NCI-H187 treated with DMSO at 0.1 percent for 48 hours (cell line): ENCODE measurements at places on chromosomes 2 and 18.
A peak's percentile ranks its signal among the peaks of the same experiment; 100 is the strongest.

DNA sequence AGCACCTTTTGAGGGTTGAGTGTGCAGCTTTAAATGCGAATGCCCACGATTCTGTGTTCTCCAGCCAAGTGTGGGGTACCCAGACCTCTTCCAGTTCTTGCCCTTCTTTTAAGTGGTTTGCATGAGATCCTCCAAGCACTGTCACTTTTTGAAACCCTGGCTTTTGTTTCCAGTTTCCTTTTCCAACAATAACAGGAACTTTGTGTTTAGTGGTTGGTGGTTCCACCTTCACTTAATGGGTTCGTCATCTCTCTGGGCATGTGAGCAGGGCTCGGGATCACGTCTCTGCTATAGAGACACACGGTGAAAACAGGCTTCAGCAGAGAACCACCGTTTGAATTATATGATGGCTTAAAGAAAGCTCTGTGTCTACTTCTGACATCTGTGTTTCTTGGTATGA is 197.6 kb downstream of the LDLRAD4 start:
- DNase-seq = no peak

DNA sequence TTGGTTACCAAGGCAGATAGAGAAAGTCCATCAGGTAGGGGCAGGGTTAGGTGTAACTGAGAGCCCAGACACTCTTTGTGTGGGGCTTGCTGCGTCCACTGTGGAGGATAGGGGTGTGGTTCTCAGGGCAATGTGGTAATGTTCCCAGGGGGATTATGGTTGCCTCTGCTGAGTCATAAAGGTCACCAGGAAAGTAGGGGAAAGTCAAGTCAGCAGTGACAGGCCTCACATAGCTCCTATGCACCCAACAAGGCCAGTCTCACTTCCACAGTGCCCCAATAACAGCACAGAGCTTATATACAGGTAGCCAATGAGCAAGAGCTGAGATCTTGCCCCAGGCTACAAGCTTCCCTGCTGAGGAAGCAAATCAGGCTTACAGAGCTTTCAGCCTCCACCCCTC is 1438.0 kb upstream of the ZEB2 start:
- DNase-seq = no peak

GRCh38 chr18:57095884-57096283 is 51.0 kb upstream of the BOD1L2 start:
- DNase-seq = peak; percentile 2

GRCh38 chr2:240201866-240202265 is 61.4 kb upstream of the OTOS start:
- no peak for DNase-seq

DNA sequence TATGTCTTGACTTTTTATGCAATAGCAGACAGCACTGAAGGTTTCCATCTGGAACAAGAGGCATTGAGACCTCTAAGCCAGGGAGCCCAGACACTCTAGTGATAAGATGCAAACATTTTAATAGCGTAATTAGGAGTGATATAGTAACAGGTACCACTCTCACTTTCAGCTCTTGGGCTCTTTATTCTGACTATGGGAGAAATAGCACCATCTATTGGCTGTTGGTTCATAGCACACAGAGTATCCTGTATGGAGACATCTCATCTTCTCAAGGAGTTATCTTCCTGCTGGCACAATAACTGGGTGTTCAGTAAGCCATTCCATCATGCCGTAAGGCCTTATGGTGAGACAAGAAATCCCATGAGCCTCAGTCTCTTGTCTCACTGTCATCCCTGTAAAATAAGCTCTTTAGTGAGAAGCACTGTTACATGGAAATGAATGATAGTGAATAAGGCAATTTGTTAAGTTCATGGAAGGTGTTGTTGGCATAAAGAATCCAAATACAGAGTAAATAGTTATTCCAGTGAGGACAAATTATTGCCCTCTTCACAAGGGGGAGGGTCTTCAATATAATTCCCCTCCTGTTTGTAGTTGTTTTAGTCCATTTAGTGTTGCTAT is 48.3 kb downstream of the THUMPD2 start:
- DNase-seq = no peak

GRCh38 chr2:206158563-206159345 is 490 bp downstream of the NDUFS1 start:
- DNase-seq = no peak

DNA sequence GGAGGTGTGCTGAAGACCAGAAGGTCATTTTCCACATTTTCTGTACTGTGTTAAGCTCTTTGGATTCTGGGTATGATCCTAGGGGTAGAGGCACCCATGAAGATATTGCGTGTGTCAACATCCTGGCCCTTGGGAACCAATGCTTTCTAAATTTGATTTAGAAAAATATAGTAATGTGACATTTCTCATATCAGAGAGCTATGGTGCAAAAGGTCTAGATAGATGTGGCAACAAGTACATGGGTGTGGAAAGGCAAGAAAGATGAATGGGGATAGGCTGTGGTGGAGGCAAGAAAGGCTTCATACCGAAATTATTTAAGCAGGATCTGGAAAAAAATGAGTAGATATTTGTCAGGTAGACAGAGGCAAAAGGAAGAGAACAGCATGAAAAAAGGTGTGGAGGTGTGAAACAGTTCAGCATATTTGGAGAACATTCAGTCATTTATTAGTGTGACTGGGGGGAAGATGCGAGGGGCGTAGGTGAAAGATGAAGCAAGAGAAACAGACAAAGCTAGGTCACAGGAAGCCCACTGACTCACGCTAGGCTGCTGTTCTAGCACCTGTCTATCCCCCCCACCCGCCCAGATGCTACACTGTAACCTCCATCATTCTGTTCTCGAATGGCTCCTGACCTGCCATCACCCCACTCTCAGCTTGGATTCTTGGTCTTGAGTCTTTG is 11.7 kb downstream of the DOK1 start:
- no peak for DNase-seq

DNA sequence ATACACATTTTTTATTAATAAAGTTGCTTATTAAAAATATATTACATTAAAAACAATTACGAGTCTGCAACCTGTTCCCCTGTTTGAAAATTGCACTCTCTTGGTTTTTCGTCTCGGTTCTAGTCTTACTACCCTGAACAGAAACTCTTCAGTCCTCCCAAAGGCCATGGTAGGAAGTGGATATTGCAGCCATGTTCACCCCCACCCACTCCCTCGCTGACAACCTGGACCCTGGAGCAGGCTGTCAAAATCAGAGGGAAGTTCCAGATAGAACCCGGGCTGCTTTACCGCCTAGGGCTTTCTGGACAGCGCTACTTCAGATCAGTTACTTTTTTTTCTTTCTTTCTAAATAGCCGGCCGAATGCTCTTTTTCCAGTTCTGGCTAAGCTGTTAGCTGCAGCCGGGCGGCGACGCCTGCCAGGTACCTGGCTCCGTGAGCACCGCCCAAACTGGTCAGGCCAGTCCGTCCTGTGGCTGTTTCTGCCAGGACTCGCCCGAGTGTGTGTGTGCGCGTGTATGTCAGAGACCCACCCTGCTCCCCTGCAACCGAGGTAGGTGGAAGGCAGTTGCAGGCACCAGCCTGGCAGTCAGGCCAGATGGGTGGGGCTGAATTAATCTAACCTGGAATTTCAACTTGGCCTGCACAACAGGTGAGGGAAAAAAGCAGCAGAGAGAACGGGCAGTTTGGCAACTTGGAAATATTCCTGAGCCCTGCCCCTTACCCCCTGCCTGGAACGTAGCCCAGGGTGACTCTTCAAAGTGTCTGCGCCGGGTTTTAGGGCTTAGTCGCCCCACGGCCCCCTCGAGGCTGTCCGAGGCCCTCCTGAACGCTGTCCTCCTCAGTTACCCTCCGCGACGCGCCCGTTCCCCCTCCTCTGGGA is 1.1 kb upstream of the TET3 start:
- no peak for DNase-seq

DNA sequence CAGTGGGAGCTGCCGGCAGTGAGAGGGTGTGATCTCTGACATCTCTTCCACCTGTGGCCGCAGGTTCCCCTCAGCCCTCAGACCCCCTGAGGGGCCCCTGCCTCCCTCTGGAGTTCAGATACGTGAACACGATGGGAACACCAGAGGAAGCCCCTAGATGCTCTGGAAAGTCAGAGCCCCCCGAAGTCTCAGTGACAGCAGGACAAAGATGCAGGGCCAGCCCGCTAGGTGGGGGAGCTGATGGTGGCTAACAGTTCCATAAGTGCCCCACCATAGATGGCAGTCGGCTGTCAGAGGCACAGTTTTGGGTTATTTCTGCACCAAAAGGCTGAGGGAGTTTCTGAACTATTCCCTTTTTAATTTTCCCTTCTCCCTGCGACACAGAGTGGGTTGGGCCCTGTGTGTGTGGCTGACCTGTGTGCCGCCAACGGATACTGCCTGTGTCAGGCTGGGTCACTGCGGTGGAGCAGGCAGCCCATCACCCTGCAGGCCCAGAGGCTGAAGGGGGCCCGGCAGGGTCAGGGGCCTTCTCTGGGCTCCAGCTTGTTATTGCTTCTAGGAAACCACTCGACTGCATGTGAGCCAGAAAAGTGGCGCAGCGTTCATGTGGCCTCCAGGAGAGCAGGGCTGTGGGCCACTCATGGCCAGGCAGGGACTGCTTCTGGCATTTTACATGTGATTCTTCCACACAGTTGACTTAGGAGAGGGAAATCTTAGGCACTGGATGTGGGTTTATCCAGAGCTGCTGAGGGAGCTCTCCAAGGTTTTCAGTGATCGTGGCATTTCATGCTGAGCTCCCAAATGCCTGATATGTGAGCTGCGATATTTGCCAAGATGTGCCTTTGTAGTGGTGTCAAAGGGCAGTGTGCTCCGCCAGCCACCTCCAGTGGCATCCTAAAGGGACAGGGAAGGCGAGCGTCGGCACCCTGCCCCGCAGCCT is 225.1 kb downstream of the SH3RF3 start:
- no peak for DNase-seq

- no peak for DNase-seq
These were observed 111.3 kb downstream of the TSN start for GRCh38 chr2:121866789-121867188.

DNA sequence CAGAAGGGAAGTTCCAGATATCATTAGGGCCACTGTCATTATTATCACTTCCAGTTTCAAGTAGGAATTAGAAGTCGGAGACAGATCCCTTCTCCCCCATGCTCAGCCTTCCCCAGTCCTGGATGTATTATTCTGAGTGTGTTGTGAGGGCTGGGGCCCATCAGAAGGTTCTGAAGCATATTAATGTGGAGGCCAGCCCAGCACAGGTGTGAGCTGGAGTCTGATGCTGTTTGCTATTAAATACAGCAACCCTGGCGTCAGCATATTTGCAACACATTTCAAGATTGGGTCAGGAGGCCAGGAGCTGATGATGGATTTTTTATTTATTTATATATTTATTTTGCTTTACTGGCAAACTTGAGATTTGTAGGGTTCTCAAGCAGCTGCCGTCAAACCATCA is 195.2 kb downstream of the NRP2 start:
- no peak for DNase-seq
